ENCODE measurements at places on chromosomes 1 and 21.

- DNase-seq = no peak
Observed at GRCh38 chr1:198848649-198849048, 209.8 kb downstream of the PTPRC start.

- DNase-seq = no peak
Observed at GRCh38 chr1:156926175-156926574, 5.7 kb downstream of the LRRC71 start.

- DNase-seq = no peak
Observed at GRCh38 chr1:214547747-214548146, 3.7 kb downstream of the PTPN14 start.

DNA sequence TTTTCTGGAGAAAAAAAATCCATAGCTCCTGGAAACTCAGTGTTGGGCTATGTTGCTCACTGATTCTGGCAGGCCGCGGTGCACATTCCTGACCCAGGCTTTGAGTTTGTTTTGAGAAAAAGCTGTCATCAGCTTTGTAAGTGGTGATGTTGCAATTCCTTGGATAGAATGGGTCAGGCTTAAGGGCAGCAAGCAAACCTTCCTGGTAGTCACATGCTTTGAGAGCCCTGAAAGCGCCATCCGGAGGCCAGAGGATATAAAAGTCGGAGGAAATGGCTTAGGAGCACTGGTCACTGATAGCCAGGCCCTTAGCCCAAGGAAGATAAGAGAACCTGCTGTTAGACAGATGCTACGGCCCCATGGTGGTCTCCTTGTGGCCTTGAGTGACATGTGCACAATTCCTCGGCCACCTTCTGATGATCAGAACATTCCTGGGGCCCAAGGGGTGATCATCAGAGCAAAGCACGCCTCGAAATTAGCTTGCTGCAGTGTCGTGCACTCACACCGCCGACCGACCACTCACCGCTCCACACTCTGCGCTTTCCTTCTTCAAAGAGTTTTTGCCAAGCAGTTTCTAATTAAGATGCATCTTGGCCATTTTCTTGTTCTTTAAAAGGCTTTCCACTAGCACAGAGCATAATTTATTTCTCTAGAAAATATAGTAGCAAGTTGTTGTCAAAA lies 78.6 kb downstream of the MAN1C1 start:
- DNase-seq = no peak

DNA sequence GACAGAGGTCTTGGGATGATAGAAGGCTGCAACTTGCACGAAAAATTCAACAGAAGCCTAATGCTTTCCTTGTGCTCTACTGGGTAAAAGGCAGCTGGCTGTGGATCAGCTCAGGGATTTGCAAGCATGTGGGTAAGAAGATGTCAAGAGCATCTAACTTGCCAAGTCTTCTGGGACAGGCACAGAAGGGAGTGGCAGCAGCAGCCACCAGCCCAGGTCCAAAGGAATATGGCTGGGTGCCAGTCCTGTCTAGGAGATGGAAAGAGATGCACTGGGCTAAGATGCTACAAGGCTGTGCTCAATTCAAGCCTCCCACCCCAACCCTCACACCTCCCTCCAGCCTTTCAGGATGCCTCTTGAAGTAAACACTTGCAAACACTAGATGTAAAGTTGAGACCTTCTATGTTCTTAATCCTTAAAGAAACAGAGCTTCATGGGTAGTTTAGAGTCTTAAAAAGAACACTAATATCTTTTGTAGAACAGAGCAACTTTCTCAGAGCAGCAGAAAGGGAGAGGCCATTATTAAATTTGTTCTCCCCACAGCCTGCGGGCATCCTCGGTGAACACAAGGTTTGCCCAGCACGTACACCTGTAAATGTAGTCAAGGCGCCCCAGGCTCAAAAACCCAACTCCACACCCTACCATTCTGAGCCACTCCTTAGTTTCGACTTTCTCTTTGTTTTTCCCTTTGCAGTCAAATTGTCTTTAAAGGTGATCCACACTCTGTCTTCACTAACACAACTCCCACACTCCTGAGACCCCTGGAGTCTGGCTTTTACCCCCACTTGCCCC lies 64.6 kb upstream of the BCAR3 start:
- no peak for DNase-seq

GRCh38 chr1:84862810-84863251 lies 30.2 kb downstream of the LPAR3 start:
- DNase-seq = no peak

DNA sequence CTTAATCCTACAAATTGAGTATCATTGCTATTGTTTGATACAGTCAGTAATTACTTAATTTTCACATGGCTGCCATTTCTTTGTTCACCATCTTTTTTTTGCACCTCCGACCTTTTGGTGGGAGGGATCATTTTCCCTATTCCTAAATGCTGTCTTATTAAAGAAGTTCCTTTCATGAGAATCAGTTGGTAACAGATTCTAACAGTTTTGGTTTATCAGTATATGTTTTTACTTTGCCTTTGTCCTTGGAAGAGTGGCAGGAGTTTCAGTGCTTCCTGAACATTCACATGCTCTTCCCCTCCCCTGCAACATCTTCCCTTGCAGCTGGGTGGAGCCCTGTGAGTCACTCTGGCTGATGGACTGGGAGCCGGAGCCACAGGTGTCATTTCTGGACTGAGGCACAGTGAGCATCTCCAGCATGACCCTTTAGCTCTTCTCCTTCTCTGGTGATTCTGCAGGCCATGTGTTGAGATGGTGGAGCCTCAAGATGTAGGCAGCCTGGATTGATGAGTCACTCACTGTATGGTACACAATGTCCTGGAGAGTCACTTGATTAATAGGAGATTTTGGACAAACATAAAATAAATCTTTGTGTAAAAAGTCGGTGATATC lies 217.7 kb downstream of the URB2 start:
- DNase-seq = no peak

GRCh38 chr1:63827411-63828321 lies 53.8 kb downstream of the ROR1 start:
- no peak for DNase-seq

- DNase-seq = no peak
Observed at GRCh38 chr1:103525114-103525606, 339 bp upstream of the RNPC3 start.

- DNase-seq = no peak
Observed at GRCh38 chr1:2530513-2531361, 674 bp upstream of the HES5 start.

- no peak for DNase-seq
Observed at GRCh38 chr21:34671891-34672290, 3.1 kb downstream of the CLIC6 start.

- no peak for DNase-seq
Observed at GRCh38 chr1:68585351-68585750, 88.5 kb upstream of the DEPDC1 start.

DNA sequence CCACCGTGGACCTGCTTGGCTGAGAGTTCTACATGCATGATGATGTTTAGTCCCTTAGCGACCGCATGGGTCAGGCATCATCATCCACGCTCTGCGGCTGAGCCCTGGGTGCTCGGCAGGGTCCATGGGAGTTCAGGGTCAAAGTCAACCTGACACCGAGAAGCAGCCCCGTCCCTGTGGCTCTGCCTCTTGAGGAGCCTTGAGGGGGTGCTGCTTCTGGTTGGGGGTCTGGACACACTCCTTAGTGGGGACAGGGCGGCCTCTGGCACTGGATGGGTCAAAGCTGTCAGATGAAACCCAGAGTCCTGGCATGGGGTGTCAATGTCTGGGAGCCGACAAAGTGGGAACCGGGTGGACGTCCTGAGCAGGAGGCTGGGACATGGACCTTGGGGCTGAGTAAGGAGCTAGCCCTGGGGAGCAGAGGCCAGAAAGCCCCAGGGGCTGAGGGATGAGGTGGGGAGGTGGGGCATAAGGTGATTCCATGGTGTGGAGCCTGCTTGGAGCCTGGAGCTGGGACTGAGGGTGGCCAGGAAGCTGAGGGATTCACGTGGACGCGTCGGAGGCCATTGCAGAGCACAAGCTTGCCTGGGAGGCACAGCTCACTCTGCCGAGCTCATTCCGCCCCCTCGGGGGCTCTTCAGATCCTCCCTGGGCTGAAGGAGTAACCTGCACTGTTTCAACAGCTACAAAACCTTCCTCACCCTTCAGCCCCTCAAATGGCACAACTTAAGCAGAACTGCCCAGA lies 53.9 kb downstream of the UMODL1 start:
- no peak for DNase-seq

GRCh38 chr21:39386194-39386593 lies 37.3 kb upstream of the HMGN1 start:
- DNase-seq = no peak

DNA sequence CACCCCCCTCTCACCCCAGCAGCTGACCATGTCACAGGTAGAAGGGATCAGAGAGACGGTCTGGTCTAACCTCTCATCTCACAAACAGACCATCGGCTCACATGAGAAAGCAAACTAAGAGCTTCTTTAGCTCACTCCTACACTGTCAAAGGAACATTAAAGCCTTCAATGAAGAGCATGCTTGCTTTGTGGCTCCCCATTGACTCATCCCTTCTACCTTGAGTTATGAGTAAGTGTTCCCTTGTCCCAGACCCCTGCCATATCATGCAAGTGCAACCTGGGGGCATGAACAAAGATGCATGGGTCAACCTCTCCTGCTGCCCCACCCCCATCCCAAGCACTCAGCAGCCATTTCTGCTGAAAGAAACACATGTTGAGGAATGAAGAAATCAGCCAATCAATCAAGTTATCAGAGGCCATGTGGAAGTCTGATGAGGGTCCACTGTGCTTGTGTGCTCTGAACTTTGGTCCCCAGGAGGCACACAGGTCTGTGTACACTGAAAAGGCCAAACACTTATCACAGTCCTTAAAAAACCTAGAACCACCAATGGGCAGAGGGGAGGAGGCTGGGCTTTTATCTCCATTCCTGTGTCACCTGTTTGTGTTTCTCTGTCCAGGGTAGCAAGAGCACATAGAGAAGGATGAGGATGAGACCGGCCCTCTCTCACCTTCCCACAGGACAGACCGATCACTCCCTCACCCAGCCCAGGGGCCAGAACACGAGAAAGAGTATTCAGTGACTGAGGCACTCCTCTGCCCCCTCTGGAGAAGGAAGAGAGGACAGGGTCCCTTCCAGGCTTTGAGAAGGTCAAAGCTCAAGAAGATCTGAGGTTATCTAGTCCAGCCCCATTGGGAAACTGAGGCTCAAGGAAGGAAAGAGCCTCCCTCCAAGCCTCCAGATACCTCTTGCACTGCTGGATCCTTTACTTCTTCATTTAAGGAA lies 9.5 kb downstream of the ETNK2 start:
- DNase-seq = no peak

DNA sequence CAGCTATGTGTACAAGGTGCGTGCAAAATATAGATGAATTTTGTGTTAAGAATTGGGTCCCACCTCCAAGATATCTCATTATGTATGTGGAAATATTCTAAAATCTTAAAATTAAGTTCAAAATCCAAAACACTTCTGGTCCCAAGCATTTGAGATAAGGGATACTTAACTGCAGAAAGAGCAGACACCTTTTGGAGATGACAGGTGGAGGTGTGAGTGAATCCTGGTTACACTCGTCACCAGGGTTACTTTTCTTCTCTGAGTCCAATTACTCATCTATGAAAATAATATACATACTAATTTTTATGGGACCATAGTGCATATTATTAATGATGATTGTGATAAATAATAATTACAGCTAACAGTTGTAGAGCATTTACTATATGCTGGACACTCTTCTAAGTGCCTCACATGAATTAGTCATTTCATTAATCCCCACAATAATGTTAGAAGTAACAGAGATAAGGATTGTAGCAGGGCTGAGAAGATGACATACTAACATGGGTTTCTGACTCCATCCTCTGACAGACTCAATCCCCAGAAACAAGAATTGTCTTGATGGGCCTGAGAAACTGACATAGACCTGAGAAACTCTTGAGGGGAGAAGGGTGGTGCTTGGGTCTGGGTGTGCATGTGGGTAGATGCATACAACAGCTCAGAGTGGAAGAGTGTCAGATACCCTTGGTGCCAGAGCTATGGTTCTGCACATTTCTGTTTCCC lies 8.3 kb upstream of the FASLG start:
- DNase-seq = no peak

GRCh38 chr1:178093951-178094738 lies at the start of gene RASAL2:
TSS of gene RASAL2 (plus strand) at chr1:178094104. CDS start at chr1:178094493, 389 bp downstream.
- no peak for DNase-seq

DNA sequence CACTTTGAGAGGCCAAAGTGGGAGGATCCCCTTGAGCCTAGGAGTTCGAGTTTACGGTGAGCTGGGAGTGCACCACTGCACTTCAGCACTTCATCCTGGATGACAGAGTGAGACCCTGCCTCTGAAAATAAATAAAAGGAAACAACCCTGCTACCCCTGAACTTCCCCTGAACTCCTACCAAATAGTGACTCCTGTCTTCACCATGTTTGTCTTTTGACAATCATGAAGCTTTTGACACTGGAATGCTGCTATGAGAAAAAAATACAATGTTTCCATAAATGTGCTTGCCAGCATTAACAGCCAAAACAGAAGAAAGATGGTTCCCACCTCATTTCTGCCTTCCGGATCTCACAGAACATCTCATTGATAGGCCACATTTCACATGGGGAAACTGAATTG lies 10.4 kb downstream of the ZBTB8A start:
- DNase-seq = no peak

DNA sequence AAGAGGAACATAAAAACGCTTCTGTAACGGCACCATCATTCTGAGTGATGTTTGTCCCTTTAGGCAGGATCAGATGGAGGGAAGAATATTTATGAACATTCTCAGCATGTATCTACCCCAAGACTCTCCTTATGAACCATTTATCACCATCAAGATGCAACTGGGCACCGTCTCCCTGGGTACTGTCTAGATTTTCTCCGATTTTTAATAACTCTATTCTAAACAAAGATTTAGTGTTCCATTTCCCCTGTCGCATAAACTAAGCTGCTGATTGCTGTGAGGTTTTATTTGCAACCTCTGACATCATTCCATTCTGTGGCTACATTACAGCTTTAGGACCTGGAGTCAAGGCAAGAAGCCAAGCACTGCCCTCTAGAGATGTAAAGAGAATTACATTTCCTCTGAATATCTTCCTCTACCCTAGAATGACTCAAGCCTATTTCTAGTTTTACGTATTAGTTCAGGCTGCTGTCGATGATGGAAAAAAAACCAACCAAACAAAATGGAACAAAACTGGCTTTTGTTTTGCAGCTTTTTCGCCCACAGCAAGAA lies 130.1 kb upstream of the MAP1LC3C start:
- no peak for DNase-seq

DNA sequence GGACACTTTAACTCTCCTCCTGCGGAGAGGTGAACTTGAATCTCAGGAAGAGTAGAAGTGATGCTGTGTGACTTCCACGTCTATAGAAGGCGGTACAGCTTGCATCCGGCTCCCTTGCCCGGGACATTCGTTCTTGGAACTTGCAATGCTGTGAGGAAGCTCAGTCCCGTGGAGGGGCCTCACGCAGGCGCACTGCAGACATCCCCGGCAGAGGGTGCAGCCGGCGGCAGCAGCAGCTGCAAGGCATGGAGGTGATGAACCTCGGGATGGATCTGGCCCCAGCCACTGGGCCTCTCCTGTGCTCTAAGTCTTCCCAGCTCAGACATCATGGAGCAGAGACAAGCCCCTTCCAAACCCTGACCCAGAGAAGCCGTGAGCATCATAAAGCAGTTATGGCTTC lies 61.8 kb upstream of the SOD1 start:
- no peak for DNase-seq

- DNase-seq = no peak
Observed at GRCh38 chr1:225881959-225882693, at the start of gene TMEM63A. TSS of gene TMEM63A (minus strand) at chr1:225882380. CDS start at chr1:225877580, 4,800 bp downstream.
